Activated CD4-positive, CD25-positive, alpha-beta regulatory T cell treated with anti-CD3 and anti-CD28 coated beads, Interleukin-2, amount 50 U/mL, for 72 hours (primary cell): ENCODE measurements at places on chromosomes 3 and 15.

DNA sequence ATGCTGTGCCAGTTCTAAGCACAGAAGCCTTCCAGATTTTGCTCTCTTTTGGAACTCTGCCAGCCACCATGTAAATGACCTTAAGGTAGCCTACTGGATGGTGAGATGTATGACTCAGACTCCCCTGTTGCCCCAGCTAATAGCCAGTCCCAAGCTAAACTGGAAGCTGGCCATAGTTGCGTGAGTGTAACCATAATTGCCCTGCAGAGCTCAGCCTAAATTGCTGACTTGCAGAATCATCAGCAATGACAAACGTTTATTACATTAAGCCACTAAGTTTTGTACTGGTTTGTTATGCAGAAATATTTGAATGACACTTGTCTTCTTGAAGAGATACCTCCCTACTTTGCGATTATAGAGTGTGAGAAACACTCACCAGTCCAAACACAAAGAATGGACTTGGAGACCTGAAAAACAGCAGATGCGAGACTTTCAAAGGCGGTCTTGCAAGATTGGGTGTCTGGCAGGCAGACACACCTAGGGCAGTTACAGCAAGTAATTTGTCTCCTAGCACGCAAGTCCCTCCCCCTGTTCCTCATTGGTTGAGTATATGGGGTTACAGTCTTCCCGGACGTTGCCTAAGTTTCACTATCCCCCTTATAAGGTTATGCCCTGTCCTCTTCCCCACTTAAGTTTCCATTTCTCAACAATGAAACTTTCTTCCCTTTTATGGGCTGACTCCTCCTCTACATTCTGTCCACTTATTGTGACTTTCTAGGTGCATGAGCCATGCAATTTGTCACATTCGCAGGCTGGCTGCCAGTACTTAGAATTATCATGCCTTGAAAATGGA lies 83.6 kb upstream of the XCR1 start:
- no peak for DNase-seq

DNA sequence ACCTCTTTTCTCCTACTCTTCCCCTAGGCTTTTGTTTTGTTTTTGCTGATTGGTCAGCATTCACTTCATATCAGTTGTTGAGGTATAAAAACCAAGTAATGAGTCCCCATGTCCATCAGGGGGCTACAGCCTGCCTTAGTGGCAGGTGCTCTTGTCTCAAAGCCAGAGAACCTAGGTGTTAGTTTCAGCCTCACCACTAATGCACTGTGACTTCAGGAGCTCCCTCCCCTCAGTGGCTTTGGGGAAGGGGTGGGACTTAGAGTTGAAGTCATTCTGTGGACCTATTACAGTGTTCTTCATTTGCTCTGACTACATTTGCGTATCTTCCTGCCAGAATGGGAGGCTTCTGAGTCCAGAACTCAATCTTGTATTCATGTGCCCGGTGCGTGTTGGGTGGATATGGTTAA lies 41.6 kb downstream of the NR2C2 start:
- no peak for DNase-seq

DNA sequence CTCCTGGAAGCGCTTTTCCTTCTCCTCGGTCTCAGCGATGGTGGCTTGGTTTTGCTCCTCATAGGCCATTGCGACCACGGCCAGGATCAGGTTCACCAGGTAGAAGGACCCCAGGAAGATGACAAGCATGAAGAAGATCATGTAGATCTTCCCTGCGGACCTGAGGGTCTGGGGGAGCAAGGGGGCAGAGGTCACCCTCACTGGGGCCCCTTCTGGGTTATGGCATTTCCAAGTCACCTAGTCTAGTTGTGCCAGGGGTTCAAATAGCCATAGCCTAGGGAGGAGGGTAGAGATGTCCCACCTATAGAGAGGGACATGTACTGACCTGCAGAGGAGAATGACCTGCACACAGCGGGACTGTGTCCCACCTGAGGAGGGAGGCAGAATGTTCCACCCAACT lies 43.5 kb downstream of the SCN5A start:
- DNase-seq, result no peak

DNA sequence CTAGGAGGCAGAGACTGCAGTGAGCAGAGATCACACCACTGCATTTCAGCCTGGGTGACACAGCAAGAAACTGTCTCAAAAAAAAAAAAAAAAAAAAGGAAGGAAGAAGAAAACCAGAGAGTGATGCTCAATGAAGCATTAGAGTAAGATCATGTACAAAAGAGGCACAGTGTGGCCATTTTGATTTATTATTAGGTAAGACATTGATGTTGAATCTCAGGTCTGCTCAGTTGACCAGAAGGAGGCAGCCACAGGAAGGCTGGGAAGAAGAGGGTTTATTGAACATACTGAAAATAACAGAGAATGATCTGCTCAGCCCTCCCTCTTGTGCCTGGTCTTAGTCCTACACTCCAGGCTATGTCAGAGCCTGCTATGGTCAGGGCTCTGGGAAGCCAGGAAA lies 15.6 kb downstream of the LRRK1 start:
- no peak for DNase-seq

DNA sequence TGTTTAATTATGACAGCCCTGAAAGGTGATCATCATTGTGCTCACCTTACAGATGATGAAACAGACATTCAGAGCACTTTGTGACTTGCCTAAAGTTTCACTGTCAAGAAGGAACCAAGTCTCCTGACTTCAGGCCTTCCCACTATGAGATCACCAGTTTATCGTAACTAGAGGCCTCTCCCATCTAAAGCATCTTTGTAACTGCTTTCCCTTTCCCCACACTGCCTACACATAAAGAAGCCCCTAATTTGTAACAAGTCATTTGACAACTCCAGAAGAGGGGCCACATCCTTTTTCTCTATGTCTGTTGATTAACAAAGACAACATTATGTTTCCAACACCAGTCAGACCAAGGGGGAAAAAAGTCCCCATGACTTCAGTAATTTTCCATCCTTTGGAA lies 1.1 kb downstream of the KLHL6 start:
- DNase-seq, result no peak

- DNase-seq, result no peak
These were observed 102.8 kb downstream of the STT3B start for GRCh38 chr3:31635545-31635944.

- DNase-seq, result no peak
These were observed 4.7 kb downstream of the RBMS3 start for GRCh38 chr3:29285471-29286071.

DNA sequence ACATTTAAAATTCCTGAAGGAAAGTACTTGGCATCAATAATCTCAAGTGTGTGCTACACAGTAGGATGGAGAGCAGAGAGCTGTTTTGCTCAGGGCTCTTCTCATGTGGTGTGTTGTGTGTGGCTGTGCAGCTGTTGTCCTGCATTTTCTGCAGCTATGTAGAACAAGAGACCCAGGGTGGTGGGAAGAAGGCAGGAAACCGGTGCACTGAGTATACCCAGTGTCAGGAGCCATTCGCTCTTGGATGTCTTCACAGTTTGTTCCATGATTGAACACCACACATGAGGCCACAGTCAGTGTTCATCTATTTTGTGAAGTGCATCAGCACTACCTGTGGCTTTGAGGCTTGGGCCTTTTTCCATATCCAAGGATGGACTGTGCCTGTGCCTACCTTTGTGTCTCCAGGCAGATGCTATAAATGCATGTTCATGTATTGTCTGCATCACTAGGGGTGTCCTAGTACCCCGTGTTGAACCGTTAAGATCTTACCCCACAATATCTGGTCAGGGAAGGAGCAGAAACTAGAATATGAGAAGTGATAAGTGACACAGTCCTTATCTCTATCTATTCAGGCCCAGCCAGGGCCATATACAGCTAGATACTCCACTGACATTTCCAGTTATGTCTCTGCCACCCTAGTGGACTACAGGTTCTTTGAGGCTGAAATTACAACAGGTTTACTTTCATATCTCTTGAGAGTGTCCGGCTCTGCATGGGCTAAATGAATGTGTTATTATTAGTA lies 194.3 kb downstream of the NR2F2 start:
- DNase-seq, result no peak

- DNase-seq, result no peak
These were observed 113.7 kb downstream of the GREM1 start for GRCh38 chr15:32831485-32831884.

- DNase-seq, result no peak
These were observed 82.1 kb upstream of the LRRFIP2 start for GRCh38 chr3:37256447-37256846.

DNA sequence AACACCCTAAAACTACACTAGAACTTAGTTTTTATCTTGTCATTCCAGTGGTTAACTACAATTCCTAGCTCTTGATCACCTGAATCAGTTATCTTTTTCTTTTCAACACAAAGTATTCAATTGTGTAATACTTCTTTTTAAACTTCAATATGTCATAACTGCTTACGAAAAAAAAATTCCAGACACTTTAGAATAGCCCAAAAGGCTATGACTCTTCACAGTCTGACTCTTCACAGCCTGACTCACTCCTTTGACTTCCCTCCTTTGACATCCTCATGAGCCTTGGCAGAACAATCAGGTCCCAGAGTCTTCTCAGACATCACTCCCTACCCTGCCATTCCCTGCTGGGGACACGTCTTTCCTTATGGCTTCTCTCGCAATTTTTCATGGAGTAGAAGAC lies 727.1 kb downstream of the ROBO1 start:
- DNase-seq, result no peak

GRCh38 chr3:55000546-55000945 lies 72.7 kb upstream of the LRTM1 start:
- DNase-seq, result no peak

DNA sequence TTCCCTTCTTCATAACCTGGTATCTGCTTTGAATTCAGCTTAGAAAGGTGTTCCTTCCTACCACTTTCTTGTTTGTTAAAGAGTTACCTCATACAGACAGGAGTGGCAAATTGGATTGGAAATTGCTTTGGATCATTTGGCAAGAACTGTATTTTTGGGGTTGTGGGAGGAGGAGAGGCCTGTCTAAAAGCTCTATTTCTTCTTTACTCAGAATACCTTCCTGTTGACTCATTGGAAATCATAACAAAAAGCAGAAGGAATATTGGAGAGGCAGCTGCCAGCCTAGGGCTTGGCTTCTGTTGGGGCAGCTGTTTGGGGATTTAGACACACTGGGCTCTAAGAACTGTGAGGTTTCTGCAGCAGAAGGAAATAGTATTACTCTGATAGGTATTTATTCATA lies 14.2 kb downstream of the IQGAP1 start:
- DNase-seq, result no peak

GRCh38 chr15:38558372-38559059 lies 6.1 kb downstream of the RASGRP1 start:
- DNase-seq, result no peak

DNA sequence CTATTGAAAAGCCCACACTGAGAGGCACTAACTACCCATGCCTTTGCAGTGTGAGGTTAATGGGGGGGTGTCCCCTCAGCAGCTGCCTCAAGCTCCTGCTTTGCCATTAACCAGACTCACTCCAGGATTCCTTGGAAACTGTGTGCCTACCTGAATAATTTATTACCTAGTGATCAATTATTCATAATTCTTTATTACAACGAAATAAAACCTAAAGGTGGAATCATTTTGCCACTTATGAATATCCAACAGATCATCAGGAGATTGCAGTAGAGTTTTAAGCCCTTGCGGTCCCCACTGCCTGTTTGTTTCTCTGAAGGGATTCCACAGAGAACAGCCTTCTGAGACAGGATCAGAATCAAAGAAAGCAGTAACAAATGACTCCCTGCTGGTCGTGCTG lies 23.3 kb downstream of the NEK11 start:
- DNase-seq, result no peak

DNA sequence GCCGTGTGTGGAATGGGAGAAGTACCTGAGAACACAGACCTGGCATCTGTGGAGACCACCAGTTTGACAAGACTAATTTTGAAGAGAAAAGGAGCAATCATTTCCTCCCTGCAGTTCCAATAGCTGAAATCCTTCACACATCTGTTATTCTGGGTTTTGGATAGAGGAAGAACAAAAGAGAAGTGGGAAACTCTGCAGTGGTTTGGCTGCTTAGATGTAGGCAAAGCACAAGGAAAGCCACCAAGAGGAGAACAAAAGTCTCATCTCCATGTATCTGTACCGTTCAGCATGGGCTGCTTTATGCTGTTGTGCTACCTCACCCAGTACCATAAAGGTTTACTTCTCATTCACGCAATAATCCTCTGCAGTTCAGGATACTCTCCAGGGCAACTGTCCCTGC lies 153.1 kb upstream of the COL8A1 start:
- DNase-seq, result no peak

DNA sequence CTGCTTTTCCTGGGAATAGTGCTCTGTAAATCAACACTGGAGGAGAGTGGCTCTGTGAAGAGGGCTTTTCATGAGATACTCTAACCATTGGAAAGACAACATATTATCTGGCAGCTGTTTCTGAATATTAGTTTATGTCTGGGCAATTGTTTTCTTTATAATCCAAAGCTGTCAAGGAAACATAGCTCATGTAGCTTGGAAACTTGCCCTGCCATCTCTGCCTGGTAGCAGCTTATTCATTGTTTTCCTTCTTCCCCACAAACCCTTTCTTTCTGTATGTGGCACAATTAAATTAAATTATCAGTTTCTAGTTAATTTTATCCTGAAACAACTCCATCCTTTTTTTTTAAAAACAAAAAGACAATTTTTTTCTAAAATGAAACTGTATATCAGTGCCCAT lies 160.0 kb downstream of the EDEM1 start:
- DNase-seq, result no peak

GRCh38 chr3:110518031-110518430 lies 553.6 kb upstream of the NECTIN3 start:
- DNase-seq, result no peak

DNA sequence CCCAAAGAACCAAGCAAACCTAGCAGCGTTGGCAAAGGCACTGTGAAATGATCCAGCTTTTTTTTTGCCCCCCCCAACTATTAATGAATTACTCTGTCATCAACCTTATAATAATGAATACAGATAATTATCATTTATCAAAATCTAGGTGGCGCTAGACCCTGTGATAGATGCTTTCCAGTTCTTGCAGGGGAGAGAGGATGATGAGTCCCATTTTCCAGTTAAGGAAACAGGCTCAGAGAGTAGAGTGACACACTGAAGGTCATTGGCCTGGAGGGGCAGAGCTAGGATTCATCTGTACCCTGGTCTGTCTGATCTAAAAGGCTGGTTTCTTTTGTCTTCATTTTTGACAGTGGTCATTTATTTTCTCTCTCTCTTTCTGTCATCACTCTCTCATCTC lies 5.0 kb downstream of the ACOX2 start:
- no peak for DNase-seq

GRCh38 chr3:186383026-186383993 lies 21.3 kb upstream of the DGKG start:
- DNase-seq, result no peak

GRCh38 chr3:156577736-156578135 lies 22.8 kb upstream of the SSR3 start:
- no peak for DNase-seq
